ENCODE measurements at places on chromosomes 1 and 21.

DNA sequence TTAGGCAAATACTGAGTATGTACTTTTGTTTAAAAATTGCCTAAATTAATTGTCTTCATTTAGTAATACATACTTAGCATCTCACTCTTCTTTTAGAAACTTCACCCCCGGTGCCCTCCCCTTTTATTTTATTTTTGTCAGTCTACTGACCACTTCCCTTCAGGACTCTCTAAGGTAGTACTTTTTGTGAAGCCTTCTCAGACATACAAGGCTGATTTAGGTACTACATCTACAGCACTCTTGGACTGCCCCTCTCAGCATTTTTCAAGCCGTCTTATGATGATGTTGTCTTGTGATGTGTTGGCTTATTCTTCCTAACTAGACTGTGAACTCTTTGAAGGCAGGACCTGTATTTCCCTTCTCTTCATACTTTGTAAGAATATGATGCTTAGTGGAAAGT lies 24.7 kb downstream of the RPS6KC1 start:
- no peak for DNase-seq

DNA sequence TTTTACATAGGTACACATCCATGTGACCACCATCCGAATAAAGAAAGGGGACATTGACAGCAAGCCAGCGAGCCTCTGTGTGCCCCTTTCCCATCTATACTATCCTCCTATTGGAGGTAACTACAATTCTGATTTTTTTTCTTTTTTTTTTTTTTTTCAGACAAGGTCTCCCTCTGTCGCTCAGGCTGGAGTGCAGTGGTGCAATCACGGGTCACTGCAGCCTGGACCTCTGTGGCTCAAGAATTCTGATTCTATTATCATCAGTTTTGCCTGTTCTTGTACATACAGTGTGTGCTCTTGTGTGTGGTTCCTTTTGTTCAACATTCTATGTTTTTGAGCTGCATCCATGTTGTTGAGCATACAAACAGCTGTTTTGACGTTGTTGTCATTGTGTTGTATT lies 56.0 kb upstream of the SRSF10 start:
- no peak for DNase-seq

- no peak for DNase-seq
These were observed 225.4 kb downstream of the FOXD2 start for GRCh38 chr1:47663286-47663685.

DNA sequence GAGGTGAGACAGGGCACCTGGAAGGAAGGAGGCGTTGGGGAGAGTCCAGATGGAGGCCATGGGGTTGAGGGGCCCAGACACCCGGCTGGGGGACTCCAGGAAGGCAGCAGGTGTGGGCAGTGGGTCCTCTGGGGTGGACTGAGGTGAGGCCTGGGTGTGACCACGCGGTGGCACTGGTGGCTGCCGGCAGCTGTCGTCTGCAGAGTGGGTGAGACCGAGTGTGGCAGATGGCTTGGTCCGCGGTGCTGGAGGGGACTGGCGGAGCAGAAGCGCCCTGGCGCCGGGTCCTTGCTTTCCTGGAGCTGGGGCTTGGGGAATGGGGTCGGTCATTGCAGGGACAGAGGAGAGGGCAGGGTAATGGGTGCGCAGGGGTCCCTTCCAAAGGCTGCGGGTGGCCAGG lies 12.5 kb downstream of the AGRN start:
- DNase-seq, result peak; percentile 41

DNA sequence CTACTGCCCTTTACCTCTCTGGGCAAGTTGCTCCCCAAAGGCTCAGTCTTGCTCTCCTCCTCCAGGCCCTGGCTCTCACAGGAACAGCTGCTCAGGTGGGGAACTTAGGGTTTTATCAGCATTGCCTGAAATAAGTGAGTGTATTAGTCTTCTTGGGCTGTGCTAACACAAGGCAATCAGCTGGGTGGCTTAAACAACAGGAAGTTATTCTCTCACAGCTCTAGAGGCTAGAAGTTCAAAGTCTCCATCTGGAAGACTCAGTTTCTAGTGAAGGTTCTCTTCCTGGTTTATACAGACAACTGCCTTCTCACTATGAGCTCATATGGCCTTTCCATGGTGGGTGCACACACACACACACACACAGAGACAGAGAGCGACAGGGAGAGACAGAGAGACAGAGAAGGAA lies 2.8 kb upstream of the CD1C start:
- DNase-seq, result no peak

GRCh38 chr1:238226810-238227209 lies 336.1 kb upstream of the ZP4 start:
- no peak for DNase-seq

DNA sequence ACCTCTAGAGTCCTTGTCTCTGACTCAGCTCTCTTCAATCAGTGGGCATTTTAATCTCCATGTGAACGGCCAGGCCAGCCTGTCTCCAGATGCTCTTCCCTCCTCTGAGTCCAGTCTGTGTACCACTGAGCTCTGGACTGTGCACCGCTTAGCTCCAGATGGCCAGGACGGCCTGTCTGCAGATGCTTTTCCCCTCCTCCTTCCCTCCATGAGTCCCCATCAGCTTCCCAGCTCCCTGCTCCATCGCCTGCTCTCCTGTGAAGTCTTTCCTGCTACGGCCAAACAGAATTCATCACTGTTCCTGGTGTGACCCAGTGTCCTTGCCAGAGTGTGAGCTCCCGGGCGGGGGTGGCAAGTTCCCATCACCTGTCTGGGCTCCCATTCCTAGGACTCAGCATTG lies 42.0 kb downstream of the STUM start:
- no peak for DNase-seq

DNA sequence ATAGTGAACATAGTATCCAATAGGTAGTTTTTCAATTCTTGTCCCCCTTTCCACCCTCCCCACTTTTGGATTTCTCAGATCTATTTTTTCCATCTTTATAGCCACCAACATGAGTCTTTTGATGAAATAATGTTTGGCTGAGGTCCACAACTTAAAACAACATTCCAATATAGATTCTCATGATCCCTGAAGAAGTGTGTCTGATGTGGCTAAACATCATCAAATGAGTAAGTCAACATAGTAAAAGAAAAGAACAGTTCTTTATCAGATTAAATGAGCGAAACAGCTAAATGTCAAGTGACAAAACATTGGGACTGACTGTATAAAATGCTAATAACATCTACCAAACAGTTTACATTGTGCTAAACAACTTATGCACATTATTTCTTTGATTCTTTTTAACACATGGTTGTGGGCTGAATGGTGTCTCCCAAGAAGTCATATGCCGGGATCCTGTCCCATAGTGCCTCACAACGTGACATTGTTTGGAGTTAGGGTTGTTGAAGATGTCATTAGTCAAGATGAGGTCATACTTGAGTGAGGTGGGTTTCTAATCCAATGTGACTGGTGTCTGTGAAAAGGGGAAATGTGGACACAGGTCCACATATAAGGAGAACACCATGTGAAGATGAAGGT lies 453.6 kb downstream of the LTN1 start:
- no peak for DNase-seq

- peak; percentile 25 for DNase-seq
These were observed 6.8 kb upstream of the EFHD2 start for GRCh38 chr1:15402809-15403450.

DNA sequence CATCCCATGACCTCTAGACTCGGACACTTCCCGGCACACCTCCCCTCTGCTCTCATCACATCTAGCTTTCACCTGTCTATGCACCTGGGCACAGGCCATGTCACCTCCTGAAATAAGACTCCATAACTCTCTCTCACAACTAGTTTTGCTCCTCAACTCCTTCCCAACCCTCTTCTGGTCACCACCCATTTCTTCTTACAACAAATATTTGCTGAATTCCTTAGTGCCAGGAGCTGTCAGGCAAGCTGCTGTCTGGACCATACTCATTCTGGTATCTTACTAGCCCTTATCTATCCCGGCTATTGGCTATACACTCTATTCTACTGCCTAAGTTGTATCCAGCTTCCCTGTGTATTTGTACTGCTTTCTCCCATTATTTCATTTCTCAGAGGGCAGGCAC lies 49.1 kb downstream of the LRRC71 start:
- DNase-seq, result no peak
